Activated CD4-positive, CD25-positive, alpha-beta regulatory T cell treated with anti-CD3 and anti-CD28 coated beads, Interleukin-2, amount 50 U/mL, for 16 hours (primary cell): ENCODE measurements at places on chromosomes 2 and 18.

DNA sequence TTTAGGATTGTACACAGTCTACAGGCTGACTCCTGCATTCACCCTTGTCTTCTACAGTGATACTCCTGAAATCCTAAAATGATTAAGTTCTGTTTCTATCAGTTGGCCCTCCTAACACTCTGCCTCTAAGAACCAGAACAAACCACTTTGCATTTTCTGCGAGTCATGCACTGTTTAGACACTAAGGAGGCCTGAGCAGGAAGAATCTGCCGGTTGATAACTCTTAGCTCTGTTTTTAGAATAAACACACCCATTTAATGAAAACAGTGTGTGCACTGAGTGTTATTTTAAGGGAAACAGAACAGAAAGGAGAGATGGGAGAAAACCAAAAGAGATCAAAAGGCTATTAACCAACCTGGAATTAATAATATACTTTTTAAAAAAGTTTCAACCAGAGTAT lies 22.9 kb upstream of the SSB start:
- DNase-seq, result no peak

- no peak for DNase-seq
These were observed 99.1 kb upstream of the ARHGAP15 start for GRCh38 chr2:143030127-143030526.

DNA sequence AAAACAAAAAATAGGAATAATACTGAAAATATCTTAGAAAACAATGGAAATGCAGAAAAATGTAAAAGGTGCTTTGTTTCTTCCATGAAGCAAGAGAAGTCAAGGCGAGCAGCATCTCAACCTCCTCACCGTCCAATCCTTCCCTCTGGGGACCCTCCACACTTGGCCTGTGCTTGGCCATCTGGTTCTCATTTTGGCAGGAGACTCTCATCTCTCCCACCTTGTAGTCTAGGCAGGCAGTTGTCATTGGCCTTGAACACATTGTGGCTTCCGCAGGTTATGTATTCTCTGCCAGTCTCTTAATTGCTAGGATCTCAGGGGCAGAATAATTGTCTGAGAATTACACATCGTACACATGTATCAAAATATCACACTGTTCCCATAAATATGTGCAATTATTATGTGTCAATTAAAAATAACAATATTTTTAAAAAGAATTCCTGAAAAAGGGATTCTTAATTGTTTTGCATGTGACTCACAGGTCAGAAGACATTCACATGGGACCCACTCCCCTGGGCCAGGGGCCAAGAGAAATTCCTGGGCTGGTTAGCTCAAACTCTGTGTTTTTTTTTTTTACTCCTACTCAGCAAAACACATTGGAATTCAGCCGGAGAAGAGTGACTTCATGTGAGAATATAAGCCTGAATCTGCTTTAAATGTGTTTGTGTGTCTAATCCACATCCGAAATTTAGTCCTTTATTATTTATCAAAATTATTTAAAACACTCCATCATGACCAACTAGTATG lies 14.0 kb upstream of the ANKRD62 start:
- DNase-seq, result no peak

- DNase-seq, result no peak
These were observed 33.9 kb downstream of the INO80C start for GRCh38 chr18:35463827-35464226.

DNA sequence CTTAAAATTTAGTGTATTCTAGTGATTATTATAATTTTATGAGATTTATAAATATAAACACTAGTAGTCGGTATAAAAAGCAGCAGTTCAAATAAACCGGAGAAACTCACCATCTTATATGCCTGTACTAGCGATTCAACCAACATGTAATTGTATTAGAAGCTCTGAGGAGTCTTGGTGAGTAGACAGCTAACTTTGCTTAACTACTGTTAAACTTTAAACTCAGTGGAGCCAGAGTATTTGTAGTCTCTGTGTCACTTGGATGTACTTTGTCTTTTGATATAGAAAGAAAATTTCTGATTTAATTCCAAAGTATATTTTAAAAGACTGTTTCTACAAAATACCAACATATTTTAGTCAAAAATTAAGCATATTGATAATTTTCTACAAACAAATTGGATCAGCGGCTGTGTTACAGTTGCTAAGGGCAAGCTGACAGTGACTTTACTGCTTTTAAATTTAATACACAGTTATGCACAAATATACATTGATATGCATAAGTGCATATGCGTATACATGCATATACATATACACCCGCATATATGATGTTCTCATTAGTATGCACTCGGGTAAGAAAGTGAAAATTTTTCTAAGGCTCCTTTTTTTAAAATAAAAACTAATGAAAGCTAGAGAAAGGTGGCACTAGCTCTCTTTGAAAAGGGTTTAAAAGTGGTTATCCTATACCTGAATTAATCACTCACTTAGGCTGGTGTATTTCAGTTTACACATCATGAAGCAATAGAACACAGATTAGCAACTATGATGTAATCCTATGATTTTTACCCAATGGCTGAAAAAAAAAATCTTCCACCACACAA lies 374.5 kb downstream of the NCKAP5 start:
- DNase-seq, result no peak

- no peak for DNase-seq
These were observed 39.7 kb downstream of the COL3A1 start for GRCh38 chr2:189013671-189014448.

GRCh38 chr2:68734688-68735525 lies at the start of gene ARHGAP25:
Gene ARHGAP25, plus strand, starts transcription at chr2:68734811. Its CDS starts 389 bp downstream, at chr2:68735200.
- DNase-seq, result no peak
